Astrocyte of the hippocampus (primary cell): ENCODE measurements at places on chromosomes 5 and 9.
A peak's percentile ranks its signal among the peaks of the same experiment; 100 is the strongest.

GRCh38 chr9:95313010-95313498, 4.5 kb downstream of the FANCC start:
- peak; percentile 75 for DNase-seq

DNA sequence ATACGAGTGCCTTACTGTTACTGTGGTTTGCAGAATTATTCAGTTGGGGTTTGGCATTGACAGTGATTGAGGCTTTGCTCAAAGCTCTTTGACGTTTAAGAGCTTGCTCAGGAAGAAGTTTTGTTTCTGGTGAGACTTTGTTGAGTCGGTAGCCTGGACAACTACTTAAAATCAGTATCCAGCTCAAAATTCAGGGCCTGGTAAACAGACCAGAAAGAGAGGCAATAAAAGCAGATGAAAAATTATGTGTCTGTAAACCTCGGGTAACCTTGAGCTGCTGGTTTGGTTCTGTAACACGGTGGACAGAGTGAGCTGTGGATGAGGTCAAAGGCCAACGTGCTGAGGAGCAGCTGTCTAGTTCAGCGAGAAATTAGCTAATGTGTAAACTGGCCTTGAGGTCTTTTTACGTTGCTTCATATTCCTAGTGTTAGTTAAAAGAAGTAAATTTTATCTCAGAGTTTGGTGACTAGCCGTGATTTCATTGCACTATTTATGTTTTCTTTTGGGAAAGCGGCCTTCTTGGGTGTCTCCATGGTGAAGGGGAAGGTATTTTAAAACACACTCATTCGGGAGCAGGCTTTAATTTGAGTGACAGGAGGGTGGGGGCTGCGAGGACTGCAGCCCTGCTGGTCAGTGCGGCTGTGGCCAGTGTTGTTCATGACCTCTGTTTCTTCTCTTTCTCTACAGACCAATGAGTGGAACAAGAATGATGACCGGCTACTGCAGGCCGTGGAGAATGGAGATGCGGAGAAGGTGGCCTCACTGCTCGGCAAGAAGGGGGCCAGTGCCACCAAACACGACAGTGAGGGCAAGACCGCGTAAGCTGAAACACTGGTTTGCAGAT, 82.0 kb upstream of the TTC23L start:
- peak; percentile 54 for DNase-seq

GRCh38 chr9:100602342-100602801, 24.5 kb downstream of the CAVIN4 start:
- peak; percentile 79 for DNase-seq

- peak; percentile 36 for DNase-seq
Observed at GRCh38 chr5:400282-401145, 42.5 kb upstream of the EXOC3 start.

DNA sequence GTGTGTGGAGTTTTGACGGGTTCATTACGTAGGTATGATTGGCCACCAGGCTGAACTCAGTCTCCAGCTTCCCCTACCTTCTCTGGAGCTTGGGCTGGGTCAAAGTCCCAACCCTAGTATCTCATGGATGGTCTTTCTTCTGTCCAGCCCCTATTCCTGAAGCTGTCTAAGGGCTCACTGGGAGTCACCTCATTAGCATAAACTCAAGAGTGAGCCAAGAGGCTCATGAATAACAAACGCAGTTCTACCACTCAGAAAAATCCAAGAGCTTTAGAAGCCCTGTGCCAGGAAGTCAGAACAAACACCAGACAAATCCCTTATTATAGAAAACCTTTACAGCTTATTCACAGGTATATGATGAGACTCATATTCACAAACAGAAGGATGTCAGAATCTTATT, 180.3 kb upstream of the NFIL3 start:
- DNase-seq = peak; percentile 23

- no peak for DNase-seq
Observed at GRCh38 chr9:93821307-93821703, 133.8 kb downstream of the BARX1 start.

- DNase-seq = no peak
Observed at GRCh38 chr9:127319366-127320114, 55.0 kb downstream of the GARNL3 start.

GRCh38 chr5:116844015-116844414, 269.4 kb upstream of the SEMA6A start:
- DNase-seq = no peak

- no peak for DNase-seq
Observed at GRCh38 chr5:124027441-124027840, 515.5 kb downstream of the CSNK1G3 start.

DNA sequence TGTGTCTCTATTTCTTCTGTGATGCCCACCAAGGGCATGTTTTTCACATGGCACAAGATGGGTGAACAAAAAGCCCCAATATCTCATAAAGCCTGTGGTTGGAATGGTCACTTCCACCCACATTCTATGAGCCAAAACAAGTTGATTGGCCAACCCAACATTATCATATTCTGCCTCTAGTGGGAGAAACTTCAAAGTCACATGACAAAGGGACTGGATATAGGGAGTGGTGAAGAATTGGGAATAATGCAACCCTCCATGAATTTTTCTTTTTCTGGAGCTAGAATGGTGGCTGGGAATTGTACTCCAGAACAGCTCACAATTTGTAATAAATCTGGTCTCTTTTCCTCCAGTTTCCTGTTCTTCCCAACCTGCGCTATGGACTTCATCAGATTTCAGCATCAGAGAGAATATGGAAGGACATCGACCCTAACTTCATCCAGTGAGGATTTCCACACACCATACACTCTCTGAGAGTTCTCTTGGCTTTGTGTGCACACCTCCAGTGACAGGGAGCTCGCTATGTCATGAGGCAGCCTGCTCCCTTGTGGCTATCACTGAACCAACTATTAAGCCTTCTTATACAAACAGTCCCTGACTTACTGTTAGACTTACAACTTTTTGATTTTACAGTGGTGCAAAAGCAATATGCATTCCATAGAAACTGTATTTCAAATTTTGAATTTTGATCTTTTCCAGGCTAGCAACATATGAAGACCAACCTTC, 12.0 kb upstream of the B4GALT1 start:
- DNase-seq = no peak

- DNase-seq = peak; percentile 44
Observed at GRCh38 chr5:4058899-4059298, 463.3 kb downstream of the IRX1 start.

DNA sequence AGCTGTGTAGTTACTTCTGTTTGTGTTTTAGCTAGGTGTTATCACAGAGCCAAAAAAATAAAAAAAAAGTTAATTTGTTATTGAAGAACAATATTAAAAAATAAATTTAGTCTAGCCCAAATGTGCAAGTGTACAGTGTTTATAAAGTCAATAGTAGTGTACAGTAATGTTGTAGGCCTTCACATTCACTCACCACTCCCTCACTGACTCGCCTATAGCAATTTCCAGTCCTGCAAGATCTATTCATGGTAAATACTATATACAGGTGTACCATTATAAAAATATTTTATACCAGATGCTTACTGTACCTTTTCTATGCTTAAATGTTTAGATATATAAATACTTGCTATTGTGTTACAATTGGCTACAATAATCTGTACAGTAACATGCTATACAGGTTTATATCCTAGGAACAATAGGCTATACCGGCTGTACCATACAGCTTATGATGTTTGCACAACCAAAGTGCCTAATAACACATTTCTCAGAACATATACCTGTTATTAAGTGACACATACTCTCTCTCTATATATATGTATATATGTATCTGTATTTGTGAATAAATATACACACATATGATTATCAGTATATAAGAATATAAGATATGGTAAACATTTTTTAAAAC, 341.4 kb upstream of the EDIL3 start:
- DNase-seq = no peak

DNA sequence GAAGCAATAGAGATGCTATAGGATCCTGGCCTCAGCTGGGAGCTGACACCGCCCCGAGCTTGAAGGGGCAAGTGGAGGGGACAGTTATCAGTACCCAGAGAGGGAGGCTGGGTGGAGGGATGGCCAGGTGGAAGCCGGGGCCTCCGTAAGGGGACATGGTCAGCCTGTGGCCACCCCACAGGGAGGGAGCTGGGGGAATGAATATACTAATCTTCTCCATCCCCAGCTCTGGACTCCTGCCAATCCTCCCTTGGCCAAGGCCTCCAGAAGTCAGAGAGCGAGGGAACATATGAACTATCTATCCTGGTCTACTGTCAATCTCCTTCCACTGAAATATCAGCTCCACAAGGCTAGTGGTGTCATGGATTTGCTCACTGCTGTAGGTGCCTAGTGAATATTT, 109.3 kb downstream of the BOD1 start:
- DNase-seq = no peak

GRCh38 chr9:107336718-107337360, 53.8 kb downstream of the RAD23B start:
- peak; percentile 87 for DNase-seq

DNA sequence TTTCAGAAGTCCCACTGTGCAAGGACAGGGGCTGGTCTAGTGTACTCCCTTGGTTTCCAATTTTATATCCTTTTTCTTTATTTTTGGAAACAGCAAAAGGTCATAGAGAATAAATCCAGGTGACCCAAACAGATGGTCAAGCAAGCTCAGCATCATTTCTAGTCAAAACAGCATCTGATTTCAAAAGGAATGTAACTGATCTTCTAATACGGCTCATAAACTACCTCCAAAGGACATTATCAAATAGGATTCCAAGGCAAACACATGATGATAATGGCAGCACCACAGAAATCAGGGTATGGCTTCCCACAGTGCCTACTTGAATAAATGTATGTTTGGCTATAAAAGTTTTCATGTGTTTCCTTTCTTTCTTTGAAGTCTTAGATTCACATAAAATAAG, 57.1 kb downstream of the SUSD1 start:
- no peak for DNase-seq

- no peak for DNase-seq
Observed at GRCh38 chr9:431701-432100, 217.0 kb downstream of the DOCK8 start.

- peak; percentile 27 for DNase-seq
Observed at GRCh38 chr5:3601911-3602782, 6.5 kb downstream of the IRX1 start.

DNA sequence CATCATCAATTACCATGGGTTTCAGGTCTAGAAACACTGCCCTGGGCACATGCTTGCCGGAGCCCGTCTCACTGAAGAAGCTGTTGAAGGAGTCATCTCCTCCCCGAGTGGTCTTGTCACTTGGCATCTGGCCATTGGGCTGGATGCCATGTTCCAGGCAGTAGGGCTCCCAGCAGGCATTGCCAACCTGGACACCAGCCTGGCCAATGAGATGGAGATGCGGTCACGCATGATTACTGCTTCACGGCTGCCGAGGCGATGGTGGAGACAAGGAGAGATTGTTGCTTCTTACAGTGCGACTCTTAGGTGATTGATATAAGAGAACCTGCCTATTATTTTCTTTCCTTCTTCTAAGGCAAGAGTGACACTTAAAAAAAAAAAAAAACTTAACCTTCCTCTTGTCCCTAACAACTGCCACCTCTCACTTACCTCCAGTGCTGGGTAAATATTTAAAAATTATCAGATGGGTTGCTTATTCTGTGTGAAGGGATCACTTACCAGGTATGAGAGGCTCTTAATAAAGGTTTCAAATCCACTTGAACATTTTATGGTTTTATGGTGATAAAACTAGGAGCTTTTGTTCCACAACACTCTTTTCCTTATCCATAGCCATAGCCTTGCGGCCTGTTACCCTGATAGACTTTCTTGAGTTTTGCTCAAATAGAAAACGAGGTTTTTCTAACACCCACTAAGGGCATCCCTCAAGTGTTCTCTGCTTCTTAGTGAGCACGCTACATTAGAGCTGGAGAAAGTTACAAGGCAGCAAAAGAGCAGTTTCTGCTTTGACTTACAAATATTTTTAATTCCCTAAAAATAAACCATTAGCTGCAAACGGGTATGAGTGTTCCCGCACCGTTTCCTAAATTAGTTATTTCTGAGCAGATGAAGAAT, 41.2 kb downstream of the NIM1K start:
- DNase-seq = no peak

DNA sequence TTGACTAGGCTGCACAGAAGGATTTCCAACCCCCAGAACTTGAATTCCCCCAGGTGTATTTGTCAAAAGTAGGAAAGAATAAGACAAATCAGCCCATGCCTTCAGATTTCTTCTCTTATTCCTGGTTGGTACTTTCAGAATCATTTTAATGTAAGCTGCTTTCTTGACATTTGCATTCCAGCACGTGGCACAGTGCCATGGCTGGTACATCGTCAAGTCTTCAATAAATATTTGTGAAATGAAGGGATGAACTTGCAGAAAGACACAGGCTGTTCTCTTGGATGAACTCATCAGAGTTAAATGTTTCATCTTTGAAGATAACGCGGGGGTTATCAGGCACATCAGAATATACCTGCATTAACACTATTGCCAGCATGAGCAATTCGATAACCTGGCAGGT, 14.5 kb downstream of the KCNIP1 start:
- no peak for DNase-seq

DNA sequence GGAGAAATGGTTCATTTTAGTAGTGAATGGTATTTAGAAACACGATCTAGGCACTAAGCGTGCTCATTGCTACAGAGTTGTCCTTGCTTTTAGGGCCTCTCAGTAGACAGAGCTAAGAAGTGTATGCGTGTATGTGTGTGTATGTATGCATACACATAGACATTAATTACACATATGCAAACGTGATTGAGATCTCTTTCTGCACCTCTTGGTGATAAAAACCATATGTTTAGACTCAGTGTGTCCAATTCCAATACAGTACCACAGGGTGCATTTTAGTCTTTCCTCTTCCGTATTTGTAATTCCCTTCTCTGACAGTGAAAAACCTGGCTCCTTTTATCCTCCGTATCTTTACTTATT, 13.1 kb downstream of the TRIO start:
- DNase-seq = no peak

DNA sequence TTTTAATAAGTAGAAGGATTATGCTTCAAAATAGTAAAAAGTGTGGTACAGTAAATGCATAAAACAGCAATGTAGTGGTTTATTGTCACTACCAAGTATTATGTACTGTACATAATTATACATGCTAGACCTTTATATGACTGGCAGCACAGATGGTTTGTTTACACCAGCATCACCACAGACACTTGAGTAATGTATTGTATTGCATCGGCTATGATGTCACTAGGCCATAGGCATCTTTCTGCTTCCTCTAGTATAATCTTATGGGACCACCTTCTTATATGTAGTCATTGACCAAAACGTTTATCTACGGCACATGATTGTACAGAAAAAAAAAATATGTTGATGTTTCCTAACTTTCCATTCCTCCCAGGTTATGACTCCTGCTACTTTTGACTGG, 31.9 kb upstream of the SSBP2 start:
- no peak for DNase-seq

DNA sequence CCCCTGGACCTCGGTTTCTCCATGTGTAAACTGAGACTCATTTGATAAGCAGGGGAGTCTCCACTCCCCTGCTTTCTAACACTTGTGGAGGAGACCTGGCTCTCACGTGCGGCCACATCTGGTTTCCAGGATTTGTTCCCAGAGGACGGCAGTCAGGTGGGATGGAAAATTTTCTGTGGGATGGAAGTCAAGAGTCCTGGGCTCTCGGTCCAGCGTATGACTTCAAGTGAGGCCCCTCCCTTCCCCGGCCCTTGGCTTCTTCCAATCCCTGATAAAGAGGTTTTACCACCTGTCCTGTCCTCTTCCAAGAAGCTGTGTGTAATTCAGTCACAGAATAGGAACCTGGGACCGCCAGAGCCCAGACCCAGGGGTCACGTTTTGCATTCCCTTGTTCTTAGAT, 35.0 kb downstream of the TMOD1 start:
- no peak for DNase-seq
